Spleen (tissue), 13 donors: ENCODE measurements at places on chromosomes 2 and 18. TPM values are rescaled to one million over a fixed set of nuclear protein-coding genes. Genes with fewer than 3 reads are reported as not detected.

DNA sequence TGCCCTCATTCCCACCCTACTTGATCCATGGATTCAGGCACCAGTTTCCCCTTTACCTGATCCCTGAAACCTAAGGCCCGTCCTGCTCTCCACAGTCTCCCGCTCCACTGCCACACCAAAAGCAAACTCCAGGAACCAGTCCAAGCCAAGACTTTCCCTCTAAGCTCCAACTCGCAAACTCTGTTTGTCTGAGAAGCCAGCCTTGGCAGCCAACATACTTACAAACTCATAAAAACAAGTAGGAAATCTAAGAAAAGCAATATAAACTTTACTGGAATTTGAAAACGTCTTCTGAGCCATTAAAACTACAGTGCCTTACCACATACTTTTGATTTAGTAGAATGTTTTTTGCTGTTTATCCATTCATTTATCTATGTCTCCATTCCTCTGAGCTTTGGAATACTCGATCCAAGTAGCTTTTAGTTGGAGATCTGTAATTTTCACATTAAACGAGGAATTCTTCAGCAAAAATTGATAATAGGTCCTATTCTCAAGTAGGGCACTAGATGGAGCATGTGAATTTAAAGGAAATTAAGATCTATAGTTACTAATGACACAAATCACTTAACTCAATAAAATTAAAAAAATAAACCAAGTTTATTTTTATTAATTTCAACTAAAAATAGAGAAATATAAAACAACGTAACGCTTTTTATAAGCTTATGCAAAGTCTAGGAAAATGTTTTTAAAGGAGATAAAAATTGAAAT is 199.7 kb downstream of the MYO3B start:
- DNase-seq = no peak

- DNase-seq = no peak
Observed at GRCh38 chr18:60950634-60951033, 382.6 kb upstream of the CDH20 start.

- DNase-seq = no peak
Observed at GRCh38 chr2:120453635-120453998, 107.7 kb downstream of the INHBB start.

DNA sequence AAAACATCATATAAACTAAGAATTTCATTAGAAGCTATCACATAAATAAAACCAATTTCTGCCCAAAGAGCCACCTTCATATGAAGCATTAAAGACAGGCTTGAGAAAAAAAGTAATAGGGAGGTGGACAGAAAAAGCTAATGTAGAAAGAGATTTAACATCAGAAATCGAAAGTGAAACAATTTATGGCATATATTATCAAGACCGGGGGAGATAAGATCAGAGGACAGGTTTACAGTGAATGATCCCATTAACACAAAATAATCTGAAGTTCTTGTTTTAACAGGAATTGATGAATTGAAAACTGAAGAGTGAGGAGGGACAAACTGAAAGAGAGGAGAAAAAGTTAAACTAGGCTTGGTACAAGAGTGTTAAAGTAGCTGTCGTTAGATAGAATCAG is 786.3 kb upstream of the FSHR start:
- no peak for DNase-seq

GRCh38 chr18:10558967-10559298 is 33.1 kb downstream of the NAPG start:
- DNase-seq = no peak

GRCh38 chr18:58955001-58955400 is 90.3 kb downstream of the ZNF532 start:
- no peak for DNase-seq

The PSMA8 gene
- polyA plus RNA-seq = 0.93 TPM

GRCh38 chr2:239723486-239724193 is 301.5 kb downstream of the NDUFA10 start:
- DNase-seq = peak; percentile 41

GRCh38 chr18:22558945-22559385 is 141.2 kb upstream of the CTAGE1 start:
- peak; percentile 77 for DNase-seq

DNA sequence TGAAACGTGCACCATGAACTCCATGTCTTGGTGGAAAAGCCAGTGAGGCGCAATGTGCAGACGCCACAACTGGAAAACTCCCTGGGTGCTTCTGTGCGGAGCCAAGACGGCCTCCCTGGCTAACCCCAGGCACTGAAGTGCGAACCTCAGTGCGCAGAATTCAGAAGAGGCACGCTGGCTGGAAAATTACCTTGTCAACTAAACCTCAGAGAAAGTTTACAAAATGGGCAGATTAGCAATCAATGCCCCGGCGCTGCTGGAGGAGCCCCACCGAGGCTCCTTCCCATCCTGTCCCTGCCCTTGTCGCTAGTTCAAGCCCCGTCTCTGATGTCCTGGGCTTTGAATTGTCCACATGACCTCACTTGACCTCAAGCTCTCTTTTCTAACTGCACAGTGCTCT is 22.2 kb downstream of the SNORC start:
- no peak for DNase-seq

- no peak for DNase-seq
Observed at GRCh38 chr18:9642799-9643462, 28.6 kb upstream of the PPP4R1 start.
